Activated T-helper 17 cell treated with anti-CD3 and anti-CD28 coated beads, Interleukin-2, amount 50 U/mL, for 72 hours (primary cell): ENCODE measurements at places on chromosomes 6 and 20.

- ATAC-seq = no peak
Observed at GRCh38 chr6:15658181-15658744, 4.6 kb downstream of the DTNBP1 start.

- no peak for ATAC-seq
Observed at GRCh38 chr6:69286331-69286730, 510.5 kb downstream of the LMBRD1 start.

GRCh38 chr20:16590041-16590633 lies 16.9 kb upstream of the KIF16B start:
- ATAC-seq = no peak

GRCh38 chr6:12102350-12102749 lies 90.2 kb downstream of the HIVEP1 start:
- ATAC-seq = no peak

DNA sequence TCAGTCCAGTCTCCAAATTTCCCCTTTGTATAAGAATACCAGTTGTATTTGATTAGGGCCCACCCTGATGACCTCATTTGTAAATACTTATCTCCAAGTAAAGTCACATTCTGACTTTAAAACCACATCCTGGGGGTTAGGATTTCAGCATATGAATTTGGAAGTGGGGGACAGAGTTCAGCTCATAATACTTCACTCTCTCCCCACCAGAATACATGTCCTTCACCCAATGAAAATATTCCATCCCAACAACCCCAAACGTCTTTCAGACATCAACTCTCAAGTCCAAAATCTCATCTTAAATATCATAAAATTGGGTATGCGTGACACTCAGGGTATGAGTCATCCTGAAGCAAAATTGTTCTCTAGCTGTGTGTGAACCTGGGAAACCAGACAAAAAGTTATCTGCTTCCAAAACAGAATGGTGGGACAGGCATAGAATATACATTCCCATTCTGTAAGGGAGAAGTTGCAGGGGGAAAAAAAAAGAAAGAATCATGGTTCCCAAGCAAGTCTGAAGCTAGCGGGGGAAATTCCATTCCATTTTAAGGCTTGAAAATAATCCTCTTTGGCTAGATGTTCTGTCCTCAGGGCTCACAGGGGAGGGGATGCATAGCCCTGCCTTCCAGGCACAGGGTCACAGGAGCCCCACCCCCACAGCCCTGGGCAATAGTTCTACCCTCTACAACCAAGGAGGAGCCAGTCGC lies 113.9 kb downstream of the ADAT2 start:
- ATAC-seq = peak; percentile 32

DNA sequence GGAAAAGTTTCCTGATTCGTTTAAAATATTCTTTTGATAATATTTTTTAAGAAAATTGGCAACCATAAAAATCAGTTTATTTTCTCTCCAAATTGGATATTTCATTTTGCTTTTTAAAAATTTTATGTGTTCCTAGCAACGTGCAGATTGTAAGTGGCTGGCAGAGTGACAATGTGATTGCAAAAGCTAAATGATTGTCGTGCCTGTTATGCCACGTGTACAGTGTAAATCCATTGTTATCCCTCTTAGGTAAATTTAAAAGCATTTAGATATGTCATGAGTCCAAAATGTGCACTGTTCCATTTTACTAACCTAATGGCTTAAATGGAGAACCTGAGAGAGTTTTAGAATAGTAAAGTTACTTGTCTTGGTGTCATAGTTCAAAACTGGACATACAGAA lies 94.4 kb upstream of the ADGRF4 start:
- no peak for ATAC-seq

DNA sequence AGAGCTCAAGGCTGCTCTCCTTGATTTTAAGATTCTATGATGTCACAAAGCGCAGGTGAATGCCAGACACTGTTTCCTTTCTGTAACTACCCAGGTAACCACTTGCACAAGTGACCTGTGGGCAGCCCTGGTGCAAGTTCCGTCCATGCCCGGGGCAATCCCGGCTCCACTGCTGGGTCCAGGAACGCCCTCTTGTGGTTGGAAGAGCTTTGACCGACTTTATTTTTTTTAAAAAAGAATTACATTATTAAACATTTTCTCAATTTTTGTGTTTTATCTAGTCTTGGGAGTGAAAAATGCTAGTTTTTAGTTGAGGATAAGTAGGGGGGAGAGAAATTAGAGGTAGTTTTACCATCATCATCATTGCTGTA lies 695.2 kb downstream of the QKI start:
- no peak for ATAC-seq

- ATAC-seq = no peak
Observed at GRCh38 chr20:57911512-57912226, 201.9 kb upstream of the PMEPA1 start.

DNA sequence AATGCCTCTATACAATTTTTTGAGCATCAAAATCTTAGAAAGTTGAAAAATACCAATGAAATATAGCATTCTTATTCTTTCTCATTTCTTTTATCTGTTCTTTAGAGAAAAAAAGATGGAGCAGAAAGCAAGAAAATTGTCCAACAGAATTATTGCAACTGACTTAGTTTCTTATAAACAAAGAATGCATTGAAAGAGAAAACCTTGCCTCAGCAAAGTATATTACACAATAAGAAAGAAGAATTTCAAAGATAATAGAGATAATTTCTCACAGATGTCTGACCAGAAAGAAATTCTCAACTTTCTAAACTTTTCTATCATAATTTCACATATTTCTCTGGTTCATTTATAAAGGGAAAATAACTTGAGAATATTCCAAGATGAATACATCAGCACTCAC lies 47.0 kb upstream of the PRND start:
- no peak for ATAC-seq

DNA sequence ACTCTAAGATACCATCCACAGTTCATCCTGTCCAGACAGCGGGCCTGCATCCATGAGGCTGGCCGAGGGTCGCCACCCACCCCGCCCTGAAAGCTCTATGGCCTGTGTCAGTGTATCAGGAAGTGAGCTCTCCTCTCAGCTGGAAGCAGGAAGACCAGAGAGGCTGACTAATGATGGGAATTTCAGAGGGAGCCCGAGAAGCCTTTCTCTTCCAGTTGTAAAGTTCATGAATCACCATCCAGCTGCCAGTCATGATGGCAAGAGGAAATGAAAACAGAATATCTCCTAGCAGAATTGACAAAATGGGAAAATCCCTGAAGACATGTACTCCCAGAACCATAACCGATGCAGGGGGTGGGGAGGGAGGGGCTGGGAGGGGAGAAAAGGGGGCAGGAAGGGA lies 109.6 kb upstream of the RPS6KA2 start:
- ATAC-seq = no peak

DNA sequence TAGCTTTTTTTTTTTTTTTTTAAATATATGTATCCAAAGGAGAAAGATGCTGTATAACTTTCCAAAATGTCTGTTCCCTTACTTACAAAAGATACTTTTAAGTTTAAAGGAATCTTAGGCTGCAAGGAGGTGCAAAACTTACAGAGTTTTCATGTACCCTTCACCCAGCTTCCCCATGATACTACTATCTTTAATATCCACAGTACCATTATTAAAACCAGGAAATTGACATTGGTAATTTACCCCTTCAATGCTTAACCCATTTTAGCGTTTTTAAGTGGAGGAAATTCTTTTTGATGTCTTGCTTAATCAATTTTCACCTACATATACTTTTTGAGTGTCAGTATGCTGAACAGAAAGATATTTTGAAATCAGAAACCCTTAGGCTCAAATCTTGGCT lies 310.9 kb downstream of the PRL start:
- ATAC-seq = no peak

DNA sequence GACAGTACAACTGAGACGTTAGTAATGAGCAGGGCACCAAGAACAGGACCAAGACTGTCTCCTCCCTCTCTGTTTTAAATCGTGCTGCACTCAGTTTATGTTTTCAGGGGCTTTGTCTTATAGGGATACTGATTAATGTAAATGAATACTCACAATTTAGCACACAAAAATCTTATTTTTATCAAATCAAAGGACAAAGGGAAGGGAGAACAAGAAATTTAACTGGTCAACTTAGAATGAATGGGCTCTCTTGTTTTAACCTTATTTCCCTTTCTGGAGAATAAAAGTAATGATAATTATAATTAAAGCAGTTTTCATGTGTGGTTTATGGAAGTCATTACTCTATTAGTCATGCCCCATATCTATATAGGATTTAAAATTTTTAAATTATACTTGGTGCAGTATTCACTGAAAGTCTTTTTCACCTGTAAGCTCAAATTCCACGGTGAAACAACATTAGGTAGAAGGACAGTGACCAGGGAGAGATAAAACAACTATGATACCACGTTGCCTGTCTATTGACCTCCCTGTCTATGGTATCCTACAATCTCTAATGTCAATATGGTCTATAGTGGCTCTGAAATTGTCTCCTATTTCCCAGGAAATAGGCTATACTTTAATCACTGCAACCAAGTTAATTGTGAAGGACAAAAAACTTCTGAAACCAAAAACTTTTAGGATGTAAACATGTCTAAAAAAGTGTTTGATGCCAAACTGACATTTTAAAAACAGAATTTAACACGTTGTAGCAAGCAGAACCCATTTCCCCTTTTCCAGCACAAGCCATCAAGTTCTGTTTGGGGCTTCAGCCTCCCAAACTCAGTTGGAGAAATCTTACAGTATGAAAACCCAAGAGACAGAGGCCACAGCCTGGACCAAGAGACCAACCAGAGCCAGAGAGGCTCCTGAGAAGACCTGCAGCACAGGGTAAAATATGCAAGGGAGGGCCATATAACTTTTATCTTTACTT lies 15.0 kb downstream of the ELOVL5 start:
- ATAC-seq = no peak

DNA sequence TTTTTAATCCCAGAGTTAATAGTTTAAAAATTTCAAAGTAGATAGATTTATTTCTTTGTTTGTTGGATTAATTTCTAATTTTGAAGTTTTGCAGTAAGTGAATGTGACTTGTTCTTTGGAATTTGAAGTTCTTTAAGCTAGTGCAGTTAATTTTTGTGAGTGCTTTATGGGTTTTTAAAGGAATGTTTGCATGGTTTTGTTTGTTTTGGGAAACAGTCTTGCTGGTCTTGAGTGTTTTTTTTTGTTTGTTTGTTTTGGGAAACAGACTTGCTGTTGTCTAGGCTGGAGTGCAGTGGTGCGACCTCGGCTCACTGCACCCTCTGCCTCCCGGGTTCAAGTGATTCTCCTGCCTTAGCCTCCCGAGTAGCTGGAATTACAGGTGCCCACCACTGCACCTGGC lies 9.5 kb downstream of the PANK2 start:
- ATAC-seq = no peak

DNA sequence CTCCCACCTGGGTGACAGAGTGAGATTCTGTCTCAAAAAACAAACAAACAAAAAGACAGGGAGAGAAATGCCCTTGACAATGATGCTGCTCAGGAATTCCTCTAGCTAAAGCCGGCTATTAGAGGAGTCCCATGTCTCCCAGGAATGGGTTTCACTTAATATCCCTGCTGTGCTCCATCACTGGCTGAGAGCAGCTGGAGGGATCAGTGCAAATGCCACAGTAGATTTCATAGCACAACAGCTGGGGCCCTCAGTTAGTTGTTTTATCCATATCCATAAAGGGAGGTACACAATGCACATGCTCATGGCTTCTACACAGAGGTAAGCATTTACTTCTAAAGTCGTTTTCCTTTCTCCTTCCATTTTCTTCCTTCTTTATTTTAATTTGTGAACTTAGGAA lies 742.0 kb upstream of the POU3F2 start:
- ATAC-seq = no peak

- ATAC-seq = no peak
Observed at GRCh38 chr6:163469459-163469985, 55.0 kb downstream of the QKI start.

- ATAC-seq = no peak
Observed at GRCh38 chr20:1526896-1527295, 30.6 kb downstream of the SIRPD start.

- peak; percentile 85 for ATAC-seq
Observed at GRCh38 chr6:33073431-33073871, at the start of gene HLA-DPA1. HLA-DPA1 (minus strand) TSS chr6:33073649.

DNA sequence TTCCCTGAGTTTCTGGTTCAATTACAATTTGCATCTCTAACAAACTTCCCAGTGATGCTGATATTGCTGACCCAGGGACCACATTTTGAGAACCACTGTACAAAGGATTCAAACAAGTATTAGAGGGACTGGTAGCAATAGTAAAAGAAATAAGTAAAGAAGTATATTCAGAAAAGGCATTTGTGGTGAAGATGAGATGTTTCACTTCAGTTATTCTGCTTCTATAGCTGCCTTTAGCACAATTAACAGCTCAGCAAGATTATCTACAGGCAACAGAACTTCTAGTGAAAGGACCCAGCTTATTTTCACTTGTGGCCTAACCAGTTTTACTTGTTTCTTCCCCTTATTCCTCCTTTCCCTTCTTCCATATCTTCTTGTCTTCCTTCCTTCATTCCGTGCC lies 149.4 kb downstream of the PHF3 start:
- no peak for ATAC-seq

DNA sequence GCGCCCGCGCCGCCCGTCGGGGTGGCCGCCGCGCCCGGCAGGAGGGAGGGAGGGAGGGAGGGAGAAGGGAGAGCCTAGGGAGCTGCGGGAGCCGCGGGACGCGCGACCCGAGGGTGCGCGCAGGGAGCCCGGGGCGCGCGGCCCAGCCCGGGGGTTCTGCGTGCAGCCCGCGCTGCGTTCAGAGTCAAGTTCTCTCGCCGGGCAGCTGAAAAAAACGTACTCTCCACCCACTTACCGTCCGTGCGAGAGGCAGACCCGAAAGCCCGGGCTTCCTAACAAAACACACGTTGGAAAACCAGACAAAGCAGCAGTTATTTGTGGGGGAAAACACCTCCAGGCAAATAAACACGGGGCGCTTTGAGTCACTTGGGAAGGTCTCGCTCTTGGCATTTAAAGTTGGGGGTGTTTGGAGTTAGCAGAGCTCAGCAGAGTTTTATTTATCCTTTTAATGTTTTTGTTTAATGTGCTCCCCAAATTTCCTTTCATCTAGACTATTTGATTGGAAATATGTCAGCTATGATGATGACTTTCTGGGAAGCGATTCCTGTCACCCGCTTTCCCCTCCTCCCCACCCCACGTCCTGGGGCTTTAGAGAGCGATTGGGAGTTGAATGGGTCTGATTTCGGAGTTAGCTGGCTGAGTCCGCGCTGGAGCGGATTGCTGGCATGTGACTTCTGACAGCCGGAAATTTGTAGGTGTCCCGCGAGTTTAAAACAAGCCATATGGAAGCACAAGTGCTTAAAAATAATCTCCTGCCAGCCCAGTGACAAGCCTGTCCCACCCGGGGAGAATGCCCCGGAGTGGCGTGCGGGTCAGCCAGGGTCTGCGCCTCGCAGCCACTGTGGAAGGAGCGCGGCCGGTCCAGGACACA lies 1.1 kb downstream of the ESR1 start:
- ATAC-seq = no peak
